ENCODE measurements at places on chromosomes 12 and 14. TPM values are rescaled to one million over a fixed set of nuclear protein-coding genes. Genes with fewer than 3 reads are reported as not detected.

TRAF3 gene
- 37.9 TPM for total RNA-seq

PIWIL1 gene
- not detected for total RNA-seq

DACT1 gene
- 8.3 TPM for total RNA-seq

ATL1 gene
- total RNA-seq, result 1.2 TPM

BCL2L14 gene
- total RNA-seq, result 0.68 TPM

CRIP2 gene
- total RNA-seq, result 122 TPM

KLRC4 gene
- total RNA-seq, result 10.6 TPM

DNA sequence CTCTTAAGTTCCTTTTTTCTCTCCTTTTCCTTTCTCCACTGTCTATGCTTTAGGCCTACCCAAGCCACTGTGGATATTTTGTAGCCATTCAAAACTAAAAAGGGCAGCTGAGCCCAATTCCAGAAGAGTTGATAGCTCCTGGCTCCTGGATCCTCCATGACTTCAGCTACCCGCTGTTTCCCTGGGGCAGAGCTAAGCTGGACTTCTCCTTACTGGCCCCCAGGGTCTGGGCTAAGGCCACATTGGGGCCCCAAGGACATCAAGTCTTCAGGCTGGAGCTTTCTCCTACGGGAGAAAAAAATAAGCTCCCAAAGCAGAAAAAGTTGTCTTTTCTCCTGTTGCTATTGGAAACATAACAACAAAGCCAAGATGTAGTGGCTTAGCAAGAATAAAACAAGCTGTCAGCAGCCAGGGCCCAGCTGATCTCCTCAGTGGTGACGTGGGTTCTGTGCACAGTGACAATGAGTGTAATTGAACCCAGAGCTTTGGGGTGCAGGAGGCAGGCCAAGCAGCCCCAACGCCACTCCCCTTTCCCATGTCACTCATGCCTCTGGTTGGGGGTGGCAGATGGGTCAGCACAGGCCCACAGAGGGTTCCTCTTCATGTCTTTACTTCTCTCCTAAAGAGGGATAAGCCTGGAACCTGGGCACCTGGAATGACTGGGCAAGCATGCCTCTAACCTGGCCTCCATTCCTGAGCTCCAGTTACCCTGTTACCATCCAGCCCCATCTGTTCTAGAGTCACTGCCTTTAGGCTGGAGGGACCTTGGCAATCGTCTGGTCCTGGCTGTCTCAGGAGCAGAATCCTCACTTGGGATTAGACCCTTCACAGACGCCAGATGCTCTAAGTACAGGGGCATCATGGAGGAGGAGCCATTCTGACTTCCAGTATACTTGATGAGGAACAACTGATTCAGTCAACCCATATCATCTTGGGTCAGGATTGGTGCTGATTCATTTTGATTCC, 171.2 kb downstream of the ZFP36L1 start:
- DNase-seq, result no peak

GRCh38 chr14:90698379-90698869, 117.8 kb downstream of the TTC7B start:
- DNase-seq, result no peak

GRCh38 chr12:64127811-64128210, 94.3 kb downstream of the KICS2 start:
- no peak for DNase-seq

DNA sequence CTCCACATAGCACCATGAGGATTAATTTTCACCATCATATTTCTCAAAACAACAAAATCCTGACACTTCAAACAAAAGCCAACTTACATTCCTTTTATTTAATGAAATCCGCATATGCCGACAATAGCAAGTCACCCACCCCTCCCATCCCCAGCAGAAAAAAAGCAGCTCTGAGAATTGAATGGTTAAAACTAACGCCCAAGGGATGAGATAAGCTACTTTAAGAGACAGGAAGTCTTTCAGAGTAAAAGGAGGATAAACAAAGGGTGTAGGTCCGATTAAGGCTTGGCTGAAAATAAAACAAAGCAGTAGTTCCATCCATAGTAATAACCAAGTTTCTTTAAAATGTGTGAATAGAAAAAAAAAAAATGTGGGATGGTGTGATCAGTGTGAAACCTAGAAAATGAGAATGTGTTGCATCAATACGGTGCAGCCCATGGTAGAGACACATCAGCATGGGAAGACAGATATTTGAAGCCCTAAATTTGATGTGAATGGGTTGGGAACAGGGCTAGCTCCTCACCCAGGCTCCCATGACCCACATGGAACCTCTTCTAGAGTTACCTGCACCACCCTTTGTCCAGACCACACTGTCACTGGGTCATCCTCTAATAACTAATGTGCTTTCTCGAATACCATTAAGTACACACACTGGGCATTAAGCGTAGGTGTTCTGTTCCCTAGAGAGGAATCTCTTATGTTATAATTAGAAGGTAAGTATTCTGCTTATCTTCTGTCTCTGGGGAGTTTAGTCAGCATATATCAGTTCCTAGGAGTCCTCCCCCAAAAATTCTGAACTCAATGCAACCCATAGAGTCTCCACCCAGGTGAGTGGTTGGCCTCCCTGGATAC, 31.7 kb downstream of the RTRAF start:
- DNase-seq, result no peak

GRCh38 chr12:90896821-90897220, 58.2 kb downstream of the CCER1 start:
- no peak for DNase-seq

DNA sequence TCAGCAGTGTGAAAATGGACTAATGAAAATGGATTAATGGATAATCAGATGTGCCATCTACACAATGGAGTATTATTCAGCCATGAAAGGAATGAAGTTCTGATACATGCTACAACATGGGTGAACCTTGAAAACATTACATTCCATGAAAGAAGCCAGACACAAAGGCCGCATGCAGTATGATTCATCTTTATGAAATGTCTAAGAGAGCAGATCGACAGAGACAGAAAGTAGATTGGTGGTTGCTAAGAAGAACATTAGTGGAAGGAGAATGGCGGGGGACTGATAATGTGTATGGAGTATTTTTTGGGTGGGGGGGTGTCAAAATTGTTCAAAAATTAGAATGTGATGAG, 47.3 kb downstream of the PRKAB1 start:
- no peak for DNase-seq

- no peak for DNase-seq
Observed at GRCh38 chr12:1122786-1123185, 131.8 kb downstream of the ERC1 start.

DNA sequence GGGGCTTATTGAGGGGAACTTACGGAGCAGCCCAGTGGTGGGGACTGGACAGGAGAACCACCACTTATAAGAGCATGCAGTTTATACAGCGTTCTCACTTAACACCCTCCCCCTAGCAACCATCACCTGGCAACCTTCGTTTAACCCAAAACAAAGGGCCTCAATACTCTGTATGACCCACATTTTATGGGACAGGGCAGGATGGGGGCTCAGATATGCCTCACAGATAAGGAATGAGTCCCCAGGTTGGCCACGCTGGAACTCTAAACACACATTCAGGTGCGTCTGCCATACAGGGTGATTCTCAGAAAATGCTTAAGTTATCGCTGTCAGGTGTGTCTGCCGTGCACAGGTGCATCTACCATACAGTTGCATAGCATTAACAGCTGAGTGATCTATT, 99.2 kb downstream of the GCH1 start:
- no peak for DNase-seq

DNA sequence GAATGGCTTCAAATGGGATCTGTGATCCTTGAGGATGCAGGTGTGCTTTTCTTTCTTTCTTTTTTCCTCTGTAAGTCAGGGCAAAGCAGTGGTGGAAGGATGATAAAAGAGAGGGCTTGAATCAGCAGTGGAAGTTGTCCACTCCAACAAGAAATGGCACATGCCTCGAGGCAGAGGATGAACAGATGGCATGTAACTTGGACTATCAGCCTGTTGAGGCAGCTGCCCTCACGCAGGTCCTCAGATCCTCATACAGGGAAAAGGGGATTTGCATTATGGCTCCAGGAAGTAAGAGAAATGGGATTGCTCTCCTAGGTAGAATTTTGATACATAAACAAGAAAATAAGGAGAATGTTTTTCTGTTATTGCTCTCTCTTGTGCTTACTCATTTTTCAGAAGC, 368.0 kb downstream of the FUT8 start:
- no peak for DNase-seq

DNA sequence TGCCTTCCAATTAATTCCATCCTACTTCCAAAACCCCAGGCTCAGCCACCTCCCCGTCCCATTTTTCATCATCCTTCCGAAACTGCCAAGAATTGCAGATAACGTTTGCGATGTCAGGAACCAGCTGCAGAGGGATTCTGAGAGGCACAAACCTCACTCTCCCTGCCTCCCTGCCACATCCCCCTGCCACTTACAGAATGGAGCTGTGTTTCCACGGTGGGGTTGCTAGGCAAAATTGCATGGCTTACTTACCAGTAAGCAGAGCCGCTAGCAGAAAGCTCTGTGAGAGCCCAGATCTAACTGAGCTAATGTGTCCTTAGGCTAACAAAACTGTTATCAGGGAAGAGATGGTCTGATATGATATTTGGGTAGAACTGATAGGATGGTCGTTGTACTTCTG, 127.4 kb downstream of the KCNK10 start:
- DNase-seq, result no peak

DNA sequence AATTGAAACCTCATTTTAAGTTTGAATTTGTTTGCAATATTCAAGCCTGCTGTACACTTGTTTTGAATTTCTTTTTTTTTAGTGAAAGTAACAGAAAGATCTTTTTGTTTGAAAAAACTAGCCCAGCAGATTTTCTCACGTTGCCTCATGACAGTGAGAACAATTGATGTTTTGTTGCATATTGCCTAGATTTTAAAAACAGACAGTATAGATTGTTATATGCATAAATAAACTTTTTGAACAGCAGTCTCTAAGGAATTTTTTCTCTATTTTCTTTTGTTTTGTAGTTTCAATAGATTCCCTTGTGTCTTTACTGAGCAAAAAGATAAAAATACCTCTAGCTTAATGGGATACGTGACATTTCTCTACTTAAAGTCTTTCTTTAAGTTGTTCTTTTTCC, 15.4 kb downstream of the OR6C6 start:
- no peak for DNase-seq

GRCh38 chr12:47892819-47893218, 12.0 kb downstream of the VDR start:
- DNase-seq, result no peak

DNA sequence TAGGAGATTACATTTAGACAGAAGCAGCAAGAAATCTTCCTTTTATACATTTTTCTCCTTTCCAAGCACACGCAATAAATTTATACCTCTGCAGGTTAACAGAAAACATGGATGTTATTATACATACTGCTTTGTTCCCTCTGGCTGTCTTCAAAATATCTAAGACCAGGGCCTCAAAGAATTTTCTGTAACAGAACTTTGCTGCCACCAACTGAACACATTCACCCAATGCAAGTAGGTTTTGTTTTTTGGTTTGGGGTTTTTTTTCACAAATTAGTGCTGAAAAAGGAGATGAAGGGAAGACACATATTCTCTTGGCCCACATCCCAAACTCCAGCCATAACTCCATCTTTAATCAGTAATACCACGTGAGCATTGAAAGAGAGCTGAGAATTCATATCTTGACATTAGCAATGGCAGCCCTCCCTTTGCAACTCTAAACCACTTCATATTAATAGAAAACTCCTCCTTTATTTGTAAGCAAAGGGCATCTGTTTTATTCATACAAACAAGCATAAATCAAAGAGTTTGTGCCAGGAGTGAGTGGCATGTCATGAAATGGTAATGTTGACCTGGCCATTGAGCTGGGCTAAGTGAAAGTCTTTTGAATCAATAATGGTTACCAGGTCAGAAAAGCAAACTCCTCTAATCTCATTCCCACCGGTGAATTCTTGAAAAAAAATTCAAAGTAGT, 150.8 kb upstream of the FSCB start:
- DNase-seq, result no peak

DNA sequence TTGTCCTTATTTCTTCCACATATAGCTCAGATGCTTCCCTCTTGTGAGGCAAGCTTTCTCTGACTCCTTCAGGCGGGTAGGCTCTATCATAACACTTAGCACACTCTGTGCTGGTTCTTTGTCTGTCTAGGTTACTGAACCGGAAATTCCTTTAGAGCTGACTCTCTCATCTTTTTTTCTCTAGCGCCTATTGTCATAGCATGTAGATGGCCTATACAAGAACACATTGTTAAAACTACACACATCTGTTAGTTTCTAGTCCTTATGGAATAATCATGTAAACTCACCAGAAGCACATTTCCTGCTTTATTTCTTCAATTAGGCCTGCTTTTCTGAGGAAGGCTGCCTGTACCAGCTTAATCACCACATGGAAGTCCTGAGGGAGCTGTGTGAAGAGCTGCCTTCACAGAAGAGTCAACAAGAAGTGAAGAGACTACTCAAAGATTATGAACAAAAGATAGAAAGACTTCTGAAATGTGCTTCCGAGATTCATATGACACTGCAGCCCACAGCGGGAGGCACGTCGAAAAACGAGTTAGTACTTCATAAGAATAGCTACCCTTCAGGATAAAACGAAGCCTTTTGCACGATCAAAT, 143.9 kb downstream of the SYNE2 start:
- no peak for DNase-seq

GRCh38 chr14:106094654-106095189, 568.3 kb downstream of the TMEM121 start:
- DNase-seq, result peak; percentile 81

GRCh38 chr12:102702447-102703114, 214.5 kb downstream of the PAH start:
- DNase-seq, result no peak

GRCh38 chr12:106583242-106584103, 669 bp downstream of the RFX4 start:
- no peak for DNase-seq

DNA sequence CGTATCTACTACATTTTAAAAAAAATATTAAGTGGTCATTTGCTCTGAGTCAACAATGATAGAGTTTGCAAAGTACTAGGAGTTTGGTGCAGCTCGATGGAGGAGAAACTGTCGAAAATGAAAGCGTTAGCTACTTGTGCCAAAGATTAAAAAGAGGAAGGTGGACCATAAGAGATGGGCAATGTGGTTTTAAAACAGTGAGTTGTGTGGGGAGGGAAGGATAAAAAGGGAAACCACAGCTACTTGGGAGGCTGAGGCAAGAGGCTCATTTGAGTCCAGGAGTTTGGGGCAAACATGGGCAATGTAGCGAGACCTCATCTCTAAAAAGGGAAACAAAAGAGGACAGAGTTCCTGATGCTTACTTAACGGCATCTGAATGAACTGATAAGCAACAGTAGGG, 18.2 kb upstream of the STRAP start:
- DNase-seq, result no peak

GRCh38 chr12:118050972-118051910, 9.7 kb downstream of the WSB2 start:
- DNase-seq, result no peak

- DNase-seq, result no peak
Observed at GRCh38 chr12:118354903-118355302, 17.8 kb downstream of the TAOK3 start.

DNA sequence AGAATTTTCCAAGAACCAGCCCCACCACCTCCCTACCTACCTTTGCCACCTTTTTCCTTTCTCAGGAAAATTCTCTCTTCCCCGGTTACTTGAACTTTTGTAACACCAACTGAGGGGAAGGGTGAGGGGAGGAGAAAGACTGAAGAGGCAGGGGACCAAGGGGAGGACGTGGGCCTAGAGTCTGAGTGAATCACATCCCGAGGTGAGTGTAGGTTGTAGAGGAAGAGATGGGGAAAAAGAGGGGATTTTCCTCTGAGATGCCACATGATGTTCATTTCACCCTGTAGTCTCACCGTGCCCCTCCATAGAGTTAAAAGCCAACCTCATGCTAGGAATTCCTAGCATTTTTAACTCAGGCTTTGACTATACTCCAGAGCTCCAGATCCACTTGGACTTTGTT, 311.8 kb downstream of the RPAP3 start:
- DNase-seq, result no peak

All from spleen (tissue), 13 donors.